ENCODE measurements at places on chromosomes 5 and 9. TPM values are rescaled to one million over a fixed set of nuclear protein-coding genes. Genes with fewer than 3 reads are reported as not detected.
A peak's percentile ranks its signal among the peaks of the same experiment; 100 is the strongest.

DNA sequence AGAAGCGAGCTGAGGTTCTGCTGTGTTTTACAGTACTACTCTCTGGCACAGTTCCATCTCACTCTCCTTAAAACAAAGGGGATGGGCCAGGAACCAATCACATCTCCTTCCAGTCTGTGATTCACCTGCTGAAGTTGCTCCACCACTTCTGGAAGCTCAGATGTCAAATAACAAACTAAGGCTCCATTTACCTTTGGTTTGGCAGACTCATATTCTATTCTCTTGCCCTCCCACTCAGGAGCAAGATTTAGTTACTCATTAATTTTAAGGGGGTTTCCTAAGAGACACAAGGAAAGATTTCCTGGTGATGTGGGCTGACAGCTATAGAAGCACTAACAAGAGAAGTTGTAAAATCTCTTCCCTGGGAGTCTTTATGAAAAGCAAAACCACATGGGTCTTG lies 37.8 kb upstream of the KIF2A start:
- DNase-seq, result peak; percentile 99

DNA sequence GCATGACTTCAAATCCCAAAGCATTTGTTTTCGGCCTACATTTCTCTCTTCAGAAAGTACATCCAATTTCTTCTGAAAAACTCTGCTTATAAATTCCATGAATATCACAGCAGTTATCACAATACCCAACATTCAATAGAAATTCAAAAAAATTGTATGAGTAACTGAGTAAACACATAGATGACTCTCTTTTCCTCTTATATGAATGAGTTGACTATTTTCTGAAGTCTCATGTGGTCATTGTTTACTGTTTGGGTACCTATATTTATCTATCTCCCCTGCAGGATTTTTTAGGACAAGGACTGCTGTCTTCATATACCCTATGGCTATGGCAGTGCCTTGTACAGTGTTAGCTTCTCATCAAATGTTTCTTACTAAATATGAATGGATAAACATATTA lies 157.1 kb downstream of the HTR1A start:
- no peak for DNase-seq

DNA sequence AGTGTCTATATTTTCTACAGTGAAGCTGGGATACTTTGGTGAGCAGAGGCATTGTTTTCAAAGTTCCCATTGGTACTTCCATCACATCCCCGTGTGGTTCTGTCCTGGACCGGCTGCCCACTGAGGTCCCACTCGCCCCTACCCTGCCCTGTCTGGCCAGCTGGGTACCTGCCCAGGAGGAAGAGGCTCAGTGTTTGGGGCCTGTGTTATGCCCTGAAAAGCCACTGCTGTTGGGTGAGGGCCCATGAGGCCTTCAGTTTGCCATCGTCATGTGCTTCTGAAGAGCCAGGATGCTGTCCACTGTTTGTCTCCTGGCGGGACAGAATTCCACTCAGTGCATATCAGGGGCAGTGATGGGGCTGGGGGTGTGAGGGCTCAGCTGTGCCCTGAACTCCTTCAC lies 2.6 kb upstream of the CEP72 start:
- DNase-seq, result no peak

Gene SOHLH1
- not detected for total RNA-seq

Gene FSTL4
- not detected for total RNA-seq

DNA sequence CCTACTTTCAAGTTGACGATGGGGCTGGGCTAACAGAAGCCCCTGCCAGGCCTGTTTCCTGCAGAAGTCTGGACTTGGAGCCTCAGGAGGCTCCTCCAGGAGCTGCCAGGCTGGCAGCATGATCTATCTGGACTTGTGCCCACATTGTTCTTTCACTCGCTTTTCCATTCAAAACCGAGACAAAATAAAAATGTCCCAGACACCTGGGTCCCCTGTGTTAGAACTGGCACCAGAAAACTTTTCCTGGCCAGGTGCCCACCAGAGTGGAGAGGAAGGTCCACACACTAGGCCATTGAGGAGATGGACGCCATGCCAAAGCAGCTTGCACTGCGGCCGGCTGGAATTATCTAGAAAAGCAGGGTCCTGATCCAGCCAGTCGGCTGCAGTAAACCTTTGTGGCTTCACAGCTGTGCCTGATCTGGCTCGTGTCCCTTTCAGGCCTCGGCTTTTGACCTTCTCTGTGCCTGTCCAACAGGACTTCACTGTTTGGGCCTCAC lies 78.2 kb downstream of the GCNT1 start:
- DNase-seq, result no peak

Gene CMYA5
- total RNA-seq, result 2.9 TPM
